ENCODE measurements at places on chromosomes 2 and 18. TPM values are rescaled to one million over a fixed set of nuclear protein-coding genes. Genes with fewer than 3 reads are reported as not detected.

DNA sequence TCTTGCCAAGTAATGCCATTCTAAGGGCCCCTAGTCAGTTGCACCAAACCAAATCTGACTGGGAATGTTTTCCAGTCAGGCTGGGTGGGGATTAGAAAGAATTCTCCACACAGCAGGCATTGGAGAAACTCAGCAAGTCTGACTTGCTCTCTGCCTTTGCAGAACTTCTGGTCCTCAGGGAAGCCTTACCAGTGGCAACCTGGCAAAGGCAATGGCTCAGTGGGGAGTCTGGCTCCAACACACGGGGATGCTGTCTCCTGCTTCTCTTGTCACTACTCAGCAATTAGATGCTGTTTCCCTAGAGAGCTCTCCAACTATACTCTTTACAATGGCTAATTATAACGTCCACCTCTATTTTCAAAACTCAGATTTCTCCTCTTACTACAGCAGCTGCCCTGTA, 810.7 kb downstream of the LRRTM4 start:
- no peak for DNase-seq
- H3K4me1 ChIP-seq, result no peaks in the 10 kb centered on the region
- H3K27me3 ChIP-seq, result no peaks in the 10 kb centered on the region
- H3K36me3 ChIP-seq, result no peaks in the 10 kb centered on the region

GRCh38 chr2:18435426-18436037, 124.9 kb downstream of the RDH14 start:
- H3K4me1 ChIP-seq, result no peaks in the 10 kb centered on the region
- H3K27me3 ChIP-seq, result peaks cover 30% of the 10 kb centered on the region
- H3K4me3 ChIP-seq, result no peak overlapping the region
- H3K36me3 ChIP-seq, result no peaks in the 10 kb centered on the region

The SCYGR2 gene
- not detected for total RNA-seq

DNA sequence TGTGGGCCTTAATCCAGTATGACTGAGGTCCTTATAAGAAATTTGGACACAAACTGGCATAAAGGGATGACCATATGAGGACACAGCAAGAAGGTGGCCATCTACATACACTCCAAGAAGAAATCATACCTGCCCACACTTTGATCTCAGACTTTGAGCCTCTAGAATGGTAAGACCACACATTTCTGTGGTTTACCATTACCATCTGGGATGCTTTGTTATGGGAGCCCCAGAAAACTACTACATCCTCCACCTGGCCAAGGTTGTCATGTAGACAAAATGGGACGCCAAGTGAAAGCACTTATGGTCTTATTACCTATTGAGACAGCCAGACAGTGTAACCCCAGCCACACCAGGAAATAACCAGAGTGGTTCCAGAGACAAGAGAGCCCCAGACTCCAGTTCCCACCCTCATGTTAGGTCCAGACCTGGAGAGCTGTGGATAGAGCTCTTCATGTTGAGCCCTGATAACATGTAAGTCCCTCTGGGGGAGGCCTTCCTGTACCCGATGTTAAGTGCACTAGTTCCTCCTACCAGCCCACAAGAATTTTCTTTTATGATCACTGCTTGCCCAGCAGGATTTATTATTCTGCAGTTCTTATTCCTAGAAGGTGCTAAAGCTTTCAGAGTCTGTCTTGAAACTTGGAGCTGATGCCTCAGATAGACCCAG, 4.6 kb upstream of the ADD2 start:
- no peak overlapping the region for H3K27ac ChIP-seq
- H3K27me3 ChIP-seq, result no peaks in the 10 kb centered on the region
- H3K4me1 ChIP-seq, result peaks cover 12% of the 10 kb centered on the region

- no peaks in the 10 kb centered on the region for H3K4me1 ChIP-seq
- H3K36me3 ChIP-seq, result no peaks in the 10 kb centered on the region
- no peak for DNase-seq
Measured at GRCh38 chr18:59150236-59150635, 10.6 kb downstream of the SEC11C start.

DNA sequence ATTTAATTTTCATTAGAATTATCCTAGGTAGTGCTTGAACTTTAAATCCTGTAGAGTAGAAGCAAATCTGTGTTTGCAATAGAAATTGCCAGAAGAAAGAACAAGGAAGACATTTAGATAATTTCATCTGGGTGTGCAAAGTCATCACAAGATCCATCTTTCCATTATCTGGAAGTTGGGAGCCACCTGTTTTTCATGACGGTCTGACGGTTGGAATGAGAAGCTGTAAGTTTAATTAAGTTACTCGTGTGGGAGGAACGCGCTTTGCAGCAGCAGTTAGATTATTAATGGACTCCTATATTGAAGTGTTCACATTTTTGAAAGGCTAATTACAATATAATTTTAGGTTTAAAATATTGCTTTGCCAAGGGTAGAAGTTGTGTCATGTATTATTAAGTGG, 69.9 kb upstream of the PARD3B start:
- no peak for DNase-seq
- H3K4me1 ChIP-seq, result no peaks in the 10 kb centered on the region
- H3K27ac ChIP-seq, result no peak overlapping the region
- peaks cover 3% of the 10 kb centered on the region for H3K27me3 ChIP-seq
- H3K36me3 ChIP-seq, result no peaks in the 10 kb centered on the region
- H3K4me3 ChIP-seq, result no peak overlapping the region
